Hematopoietic multipotent progenitor cell treated with erythropoietin and hydrocortisone succinate and interleukin-3 and kit ligand, for 4 days (in vitro differentiated cells): ENCODE measurements at places on chromosomes 7 and 10.

DNA sequence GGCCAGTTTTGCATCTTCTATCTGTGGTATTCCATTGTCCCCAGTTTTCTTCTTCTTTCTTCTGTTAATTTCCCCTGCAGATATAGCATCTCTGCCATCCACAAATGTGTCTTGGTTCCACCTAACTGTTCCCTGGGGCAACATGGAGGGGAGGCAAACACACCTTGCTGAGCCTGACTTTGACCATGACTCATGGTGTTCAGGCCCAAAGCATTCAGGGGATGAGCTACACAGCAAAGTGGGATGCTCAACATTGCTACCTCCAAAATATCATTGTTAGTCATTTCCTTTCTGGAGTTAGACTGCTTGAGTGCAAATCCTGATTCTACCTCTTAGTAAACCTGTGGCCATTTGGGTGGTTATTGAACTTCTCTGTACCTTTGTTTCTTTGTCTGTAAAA is 542.7 kb downstream of the LRMDA start:
- DNase-seq, result no peak

DNA sequence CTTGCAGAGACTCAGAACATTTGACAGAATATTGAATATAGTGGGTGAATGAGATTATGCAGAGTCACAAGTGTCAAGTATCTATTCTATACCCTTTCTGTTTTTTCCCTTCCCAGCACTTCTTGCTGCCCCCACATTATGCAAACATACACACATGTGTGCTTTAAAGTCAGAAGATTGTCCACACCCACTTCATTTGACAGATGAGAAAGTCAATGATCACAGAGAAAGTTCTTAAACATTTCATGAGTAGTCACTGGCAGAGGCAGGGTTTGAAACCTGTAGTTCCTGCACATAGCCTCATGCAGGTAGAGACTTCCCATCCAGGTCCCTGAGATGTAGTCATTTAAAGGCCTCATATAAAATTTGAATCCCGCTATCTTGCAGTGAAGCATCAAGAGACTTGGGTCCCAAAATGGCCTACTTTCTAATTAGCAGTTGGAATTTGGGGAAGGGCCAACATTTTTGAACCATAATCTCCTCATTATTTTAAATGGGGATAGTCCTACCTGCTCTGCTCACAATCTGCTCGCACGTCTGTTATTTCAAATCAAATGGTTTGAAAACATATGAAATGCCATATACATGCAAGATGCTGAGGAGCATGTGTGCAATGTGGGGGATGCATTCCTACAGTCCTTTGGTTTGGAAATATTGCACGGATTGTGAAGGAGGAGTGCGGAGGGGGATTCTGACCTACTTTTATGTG is 217.8 kb downstream of the STK31 start:
- no peak for DNase-seq

GRCh38 chr7:118590107-118590506 is 365.6 kb downstream of the ANKRD7 start:
- DNase-seq, result peak; percentile 64

GRCh38 chr10:55203319-55203718 is 402.3 kb upstream of the PCDH15 start:
- no peak for DNase-seq

- peak; percentile 23 for DNase-seq
Observed at GRCh38 chr10:101292194-101293006, 61.6 kb upstream of the BTRC start.

DNA sequence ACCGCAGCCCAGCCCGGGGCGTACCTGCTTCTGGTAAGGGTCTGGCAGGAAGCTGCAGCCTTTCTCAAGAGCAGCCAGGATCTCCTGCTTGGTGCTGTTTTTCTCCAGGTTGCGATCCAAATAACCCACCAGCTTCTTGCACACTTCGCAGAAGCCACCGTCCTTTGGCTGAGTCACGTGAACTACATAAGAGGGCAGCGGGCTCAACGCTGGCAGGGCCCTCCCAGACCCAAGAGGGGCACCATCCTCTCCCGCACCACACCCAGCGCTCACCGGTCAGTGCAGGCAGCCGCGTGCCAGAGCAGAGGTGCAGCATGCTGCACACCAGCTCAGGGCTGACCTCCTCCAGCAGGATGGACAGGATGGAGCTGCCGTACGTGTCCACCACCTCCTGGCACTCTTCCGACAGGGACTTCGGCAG is 31.6 kb downstream of the PSAP start:
- no peak for DNase-seq

DNA sequence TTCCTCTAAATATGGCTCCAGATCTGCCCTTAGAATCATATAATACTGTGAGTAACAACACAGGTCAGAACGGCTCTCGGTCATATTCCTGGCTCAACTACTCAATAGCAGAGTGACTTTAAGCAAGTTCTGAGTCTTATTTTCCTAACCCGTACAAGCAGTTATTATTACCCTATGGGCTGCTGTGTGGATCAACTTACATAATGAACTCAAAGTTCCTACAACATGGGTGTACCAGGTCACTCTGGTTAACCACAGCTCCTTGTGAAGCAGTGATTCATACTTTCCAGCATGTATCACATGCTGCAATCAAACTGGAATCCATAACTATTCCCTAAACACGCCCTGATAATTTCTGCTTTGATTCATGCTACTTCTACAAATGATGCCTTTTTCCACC is 107.3 kb downstream of the LRRN3 start:
- peak; percentile 7 for DNase-seq

DNA sequence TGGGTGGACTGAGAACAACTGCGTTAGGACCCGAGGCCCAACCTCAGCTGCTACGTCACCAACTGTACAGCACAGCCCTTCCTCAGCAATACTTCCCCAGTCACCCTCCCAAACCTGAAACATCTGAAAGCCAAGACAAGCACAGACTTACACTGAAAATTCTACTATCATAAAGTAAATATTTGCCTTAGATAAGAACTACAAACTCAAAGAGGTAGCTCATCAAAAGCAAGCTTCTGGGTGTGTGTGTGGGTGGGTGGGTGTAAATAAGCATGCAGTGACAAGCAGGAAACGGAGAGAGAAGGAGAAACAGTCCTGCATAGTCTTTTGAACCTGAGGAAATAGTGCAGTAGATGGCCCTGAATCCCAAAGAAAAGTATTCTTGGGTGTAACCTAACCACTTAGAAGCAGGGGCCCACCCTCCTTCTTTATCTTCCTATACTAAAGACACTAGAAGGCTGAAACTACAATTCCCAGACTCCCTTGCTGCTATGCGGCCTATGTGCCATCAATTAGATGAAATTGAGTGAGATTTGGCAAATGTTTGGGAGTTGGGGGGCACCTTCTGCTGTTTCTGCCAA is 18.7 kb downstream of the SLC25A13 start:
- DNase-seq, result peak; percentile 41

DNA sequence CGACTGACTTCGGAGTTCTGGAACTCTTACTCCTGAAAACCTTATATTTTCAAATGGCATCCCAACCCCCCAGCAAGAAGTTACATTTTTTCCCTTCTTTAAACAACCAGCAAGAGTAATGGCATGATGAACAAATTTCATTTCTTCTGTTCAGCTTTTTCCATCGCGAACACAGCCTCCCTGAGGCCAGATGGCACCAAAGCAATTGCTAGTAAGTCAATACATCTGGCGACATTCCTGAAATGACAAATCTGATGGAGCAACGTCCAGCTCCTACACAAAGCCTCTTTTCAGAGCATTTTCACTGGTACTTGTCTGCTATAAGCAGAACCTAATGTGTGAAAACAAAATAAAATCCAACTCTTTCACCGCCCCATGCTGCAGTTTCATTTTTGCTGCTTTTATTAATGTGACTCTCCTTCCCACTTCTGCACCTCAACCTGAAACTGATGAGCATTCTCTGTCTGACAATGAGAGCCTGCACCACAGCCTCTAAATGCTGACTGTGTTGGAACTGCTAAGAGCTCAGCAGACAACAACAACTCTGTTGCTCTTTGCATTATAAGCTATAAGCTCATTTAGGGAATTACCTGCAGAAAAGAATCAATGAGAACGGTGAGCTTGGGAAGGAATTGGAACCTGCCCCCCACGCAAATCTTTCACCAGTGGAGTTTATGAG is 229.8 kb downstream of the FGFR2 start:
- DNase-seq, result no peak

GRCh38 chr7:97145068-97145467 is 27.6 kb downstream of the SDHAF3 start:
- DNase-seq, result peak; percentile 70

- DNase-seq, result no peak
Observed at GRCh38 chr7:20494566-20494965, 120.9 kb upstream of the ABCB5 start.

- no peak for DNase-seq
Observed at GRCh38 chr10:29535778-29536453, 98.9 kb downstream of the SVIL start.

DNA sequence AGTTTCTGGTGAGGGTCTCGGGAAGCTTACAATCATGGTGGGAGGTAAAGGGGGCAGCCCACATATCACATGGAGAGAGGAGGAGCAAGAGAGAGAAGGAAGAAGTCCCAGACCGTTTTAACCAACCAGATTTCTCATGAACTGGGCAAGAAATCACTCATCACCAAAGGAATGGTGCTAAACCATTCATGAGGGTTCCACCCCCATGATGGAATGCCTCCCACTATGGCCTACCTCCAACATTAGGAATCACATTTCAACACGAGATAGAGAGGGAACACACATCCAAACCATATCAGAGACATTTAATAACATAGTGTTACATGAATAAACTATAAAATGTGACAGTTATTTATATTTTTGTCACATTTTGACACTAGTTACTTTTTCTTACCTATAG is 214.8 kb upstream of the MAGI2 start:
- DNase-seq, result no peak

- DNase-seq, result no peak
Observed at GRCh38 chr7:129368389-129368986, 65.7 kb upstream of the STRIP2 start.

DNA sequence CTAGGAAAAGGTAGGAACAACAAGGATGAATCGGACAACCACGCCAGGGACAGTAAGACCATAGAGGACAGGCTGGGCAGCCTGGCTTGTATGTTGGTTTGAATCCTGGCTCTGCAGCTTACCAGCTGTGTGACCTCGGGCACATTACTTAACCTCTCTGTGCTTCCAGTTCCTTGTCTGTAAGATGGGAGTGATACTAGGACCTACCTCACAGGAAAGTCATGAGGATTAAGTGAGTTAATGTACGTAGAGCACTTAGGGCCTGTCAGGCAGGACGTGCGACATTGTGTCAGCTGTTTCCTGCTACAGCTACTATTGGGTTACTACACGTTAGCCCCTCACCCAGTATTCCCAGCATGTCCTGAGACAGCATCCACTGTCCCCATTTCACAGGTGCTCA is 32.1 kb downstream of the PLAC9 start:
- DNase-seq, result no peak

DNA sequence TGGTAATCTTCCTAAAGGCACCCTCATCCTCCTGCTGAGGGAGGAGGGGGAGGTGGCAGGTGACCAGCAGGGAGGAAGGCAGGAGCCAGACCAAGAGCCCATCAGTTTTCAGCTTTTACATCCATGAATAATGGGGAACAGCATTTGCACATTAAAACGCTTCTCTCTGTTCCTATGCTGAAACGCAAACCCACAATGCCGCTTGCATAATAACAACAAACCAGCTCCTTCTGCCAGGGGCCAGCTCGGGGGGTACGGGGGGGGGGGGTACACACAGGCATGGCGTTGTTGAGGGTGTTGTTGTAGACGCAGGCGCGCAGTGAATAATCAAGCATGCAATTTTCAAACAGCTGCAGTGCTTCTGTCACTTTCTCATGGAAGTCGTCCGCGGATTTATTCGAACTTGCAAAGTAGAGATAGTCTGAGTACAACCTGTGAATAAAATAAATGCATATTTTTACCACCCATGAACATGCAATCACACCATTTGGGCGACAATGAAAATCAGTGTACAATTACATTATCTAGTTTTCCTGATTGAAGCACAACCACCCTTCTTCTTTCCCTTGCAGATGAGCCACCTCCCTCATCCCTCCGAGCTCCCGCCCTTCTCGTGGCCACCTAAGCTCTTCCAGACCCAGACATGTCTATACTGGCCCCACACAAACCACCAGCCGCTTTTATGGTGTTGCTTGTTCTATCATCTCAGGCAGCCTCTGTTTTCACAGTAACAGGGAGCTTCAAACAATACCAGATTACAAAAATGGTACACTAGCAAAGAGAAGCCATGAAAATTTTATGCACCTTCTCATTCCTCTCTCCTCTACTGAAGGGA is 72.2 kb downstream of the CHST15 start:
- no peak for DNase-seq

DNA sequence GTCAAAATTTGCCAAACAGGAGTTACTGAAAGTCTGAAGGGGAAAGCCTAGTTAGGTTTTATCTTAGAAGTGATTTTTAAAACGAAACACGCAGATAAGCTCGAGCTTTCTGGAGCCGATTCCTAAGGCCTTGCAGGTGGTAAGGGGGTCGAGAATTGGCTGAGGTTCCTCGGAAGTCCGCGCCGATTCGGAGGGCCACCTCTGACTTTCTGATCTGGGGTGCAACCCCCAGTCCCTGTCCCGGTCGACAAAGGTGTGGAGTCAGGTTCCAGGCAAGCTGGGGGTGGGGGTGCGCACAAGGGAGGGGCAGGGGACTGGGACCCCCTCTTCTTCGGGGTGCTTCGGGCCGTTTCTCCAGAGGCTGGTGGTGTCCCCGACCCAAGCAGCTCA is 701 bp upstream of the CUL1 start:
- no peak for DNase-seq

- no peak for DNase-seq
Observed at GRCh38 chr10:81450651-81451050, 424.3 kb upstream of the NRG3 start.

DNA sequence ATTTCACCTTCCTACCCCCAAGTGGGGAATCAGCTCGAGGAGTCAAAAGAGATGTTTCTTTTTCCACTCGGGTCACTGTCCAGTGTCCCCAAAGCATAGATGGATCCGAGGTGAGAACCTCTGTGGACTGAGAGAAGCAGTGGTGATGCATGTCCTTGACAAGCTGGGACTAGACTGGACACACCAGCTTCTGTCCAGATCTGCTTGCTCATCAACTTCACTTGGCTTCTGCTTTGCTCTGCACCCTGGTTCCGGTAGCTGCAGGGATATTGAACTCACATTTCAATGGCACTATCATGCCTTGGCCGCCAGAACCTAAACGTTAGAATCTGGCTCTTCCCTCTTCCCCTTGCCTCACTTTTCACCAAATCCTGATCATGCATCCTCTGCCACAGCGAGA is 50.3 kb upstream of the CXCL12 start:
- DNase-seq, result no peak

DNA sequence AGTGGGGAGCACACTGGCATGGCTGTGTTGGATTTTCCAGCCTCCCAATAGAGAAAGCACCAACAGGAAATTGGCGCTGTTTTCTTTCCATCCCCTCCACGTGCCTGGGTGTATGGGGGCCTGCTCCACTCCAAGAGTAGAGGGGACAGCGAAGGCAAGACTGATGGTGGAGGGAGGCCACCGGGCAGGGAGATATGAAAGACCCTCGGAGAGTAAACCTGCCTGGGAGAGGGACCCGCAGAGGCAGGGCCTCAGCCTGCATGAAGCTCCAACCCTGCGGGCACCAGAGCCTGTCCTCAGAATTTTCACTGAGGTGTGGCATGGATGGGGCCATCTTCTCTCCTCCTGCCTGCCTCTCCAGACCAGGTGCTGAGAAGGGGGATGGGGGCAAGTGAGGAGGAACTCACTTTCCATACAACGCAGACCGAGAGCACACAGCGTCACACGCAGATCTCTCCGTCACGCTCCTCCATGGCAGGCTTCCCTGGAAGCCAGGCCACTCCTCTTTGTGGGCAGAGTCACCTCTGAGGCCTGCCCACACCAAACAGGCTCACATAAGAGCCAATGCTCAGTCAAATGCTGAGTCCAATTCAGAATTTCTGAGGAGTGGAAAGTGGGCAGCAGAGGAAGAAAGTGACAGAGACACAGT is 18.8 kb downstream of the ANXA11 start:
- DNase-seq, result no peak
